Left cardiac atrium (tissue), 4 donors: ENCODE measurements at places on chromosomes 12 and 14. TPM values are rescaled to one million over a fixed set of nuclear protein-coding genes. Genes with fewer than 3 reads are reported as not detected.

TPPP2 gene
- 1.6 TPM for total RNA-seq

HOMEZ gene
- 8.3 TPM for total RNA-seq

ANGEL1 gene
- total RNA-seq: 14.9 TPM

RAB15 gene
- total RNA-seq: 51.4 TPM

TSHR gene
- not detected for total RNA-seq

SMCO2 gene
- not detected for total RNA-seq
